ENCODE measurements at places on chromosomes 3 and 15.

DNA sequence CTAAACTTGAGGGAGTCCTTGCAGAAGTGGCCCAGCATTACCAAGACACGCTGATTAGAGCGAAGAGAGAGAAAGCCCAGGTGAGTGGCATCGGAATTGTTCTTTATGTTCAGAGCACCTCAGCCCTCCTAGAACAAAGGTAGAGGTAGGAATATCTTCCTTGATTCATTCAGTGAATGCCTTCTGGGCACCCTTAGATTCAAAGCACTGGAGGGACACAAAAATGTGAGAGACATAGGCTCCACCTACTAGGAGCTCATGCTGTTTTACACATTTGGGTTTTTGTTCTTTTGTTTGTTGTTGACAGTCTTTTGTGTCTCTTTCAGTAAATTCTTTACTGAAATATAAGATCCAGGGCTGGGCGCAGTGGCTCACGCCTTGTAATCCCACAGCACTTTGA, 68.2 kb downstream of the IQGAP1 start:
- DNase-seq, result no peak

- peak; percentile 14 for DNase-seq
These were observed 660 bp downstream of the NECTIN3 start for GRCh38 chr3:111072031-111072921.

DNA sequence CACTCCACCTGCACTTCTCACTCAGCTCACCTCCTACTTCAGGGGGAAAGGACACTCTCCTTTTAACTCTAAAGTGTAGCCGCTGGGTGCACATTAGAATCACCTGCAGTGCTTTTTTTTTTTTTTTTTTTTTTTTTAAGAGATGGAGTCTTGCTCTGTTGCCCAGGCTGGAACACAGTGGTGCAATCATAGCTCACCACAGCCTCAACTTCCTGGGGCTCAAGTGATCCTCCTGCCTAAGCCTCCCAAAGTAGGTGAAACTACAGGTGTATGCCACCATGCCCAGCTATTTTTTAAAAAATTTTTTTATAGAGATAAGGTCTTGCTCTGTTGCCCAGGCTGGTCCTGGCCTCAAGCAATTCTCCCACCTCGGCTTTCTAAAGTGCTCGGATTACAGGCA, 20.8 kb downstream of the GRAMD2A start:
- no peak for DNase-seq

GRCh38 chr3:150763841-150764483, 993 bp upstream of the SIAH2 start:
- DNase-seq, result no peak

DNA sequence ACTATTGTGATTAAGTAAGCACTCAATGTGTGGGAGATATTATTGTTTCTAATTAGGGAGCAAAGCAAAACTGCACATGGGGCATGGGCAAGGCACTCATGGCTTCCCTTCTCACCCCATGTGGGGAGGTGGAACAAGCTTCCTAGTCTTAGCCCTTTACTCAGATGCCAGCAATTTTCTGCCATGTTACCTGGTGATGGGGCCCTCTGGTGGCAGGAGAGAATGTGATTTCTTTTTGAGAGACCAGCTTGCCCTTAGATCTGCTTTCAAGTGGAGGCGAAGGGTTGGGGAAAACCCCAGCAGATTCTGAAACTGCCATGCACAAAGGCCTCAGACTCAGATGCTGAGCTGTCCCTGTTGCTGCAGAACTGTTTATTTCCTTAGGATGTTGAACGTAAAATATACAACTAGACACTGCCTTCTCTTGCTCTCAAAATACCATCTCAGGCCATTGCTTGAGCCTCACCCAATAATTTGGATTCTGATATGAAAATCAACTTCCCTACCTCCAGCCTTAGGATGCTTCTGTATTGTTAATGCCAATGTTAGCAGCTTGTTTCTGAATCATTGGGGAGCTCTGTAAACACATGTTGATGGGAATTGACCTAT, 130.2 kb upstream of the TPRG1 start:
- peak; percentile 63 for DNase-seq

- no peak for DNase-seq
These were observed 123.1 kb upstream of the STRIT1 start for GRCh38 chr3:155416500-155417118.

DNA sequence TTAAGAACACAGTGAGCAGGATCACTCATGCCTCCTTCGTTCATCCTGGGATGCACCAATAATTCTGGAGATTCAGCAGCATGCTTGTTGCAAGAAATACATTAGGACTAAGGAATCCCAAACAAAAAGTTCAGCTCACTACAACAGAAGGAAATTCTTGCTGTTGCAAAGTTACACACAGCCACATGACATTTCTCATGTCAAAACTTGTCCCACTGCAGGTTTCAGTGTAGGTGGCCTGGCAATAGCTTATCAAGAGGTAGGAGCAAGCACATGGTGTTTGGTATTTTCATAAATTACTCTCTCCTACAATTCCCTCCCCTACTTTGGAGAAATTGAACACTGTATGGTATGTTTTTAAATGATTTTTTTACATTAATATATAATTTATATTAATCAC, 399.6 kb upstream of the EPHA3 start:
- DNase-seq, result no peak

- DNase-seq, result no peak
These were observed 114.8 kb downstream of the OXNAD1 start for GRCh38 chr3:16379838-16380237.

- no peak for DNase-seq
These were observed 420.6 kb downstream of the RBMS3 start for GRCh38 chr3:29701326-29701983.

DNA sequence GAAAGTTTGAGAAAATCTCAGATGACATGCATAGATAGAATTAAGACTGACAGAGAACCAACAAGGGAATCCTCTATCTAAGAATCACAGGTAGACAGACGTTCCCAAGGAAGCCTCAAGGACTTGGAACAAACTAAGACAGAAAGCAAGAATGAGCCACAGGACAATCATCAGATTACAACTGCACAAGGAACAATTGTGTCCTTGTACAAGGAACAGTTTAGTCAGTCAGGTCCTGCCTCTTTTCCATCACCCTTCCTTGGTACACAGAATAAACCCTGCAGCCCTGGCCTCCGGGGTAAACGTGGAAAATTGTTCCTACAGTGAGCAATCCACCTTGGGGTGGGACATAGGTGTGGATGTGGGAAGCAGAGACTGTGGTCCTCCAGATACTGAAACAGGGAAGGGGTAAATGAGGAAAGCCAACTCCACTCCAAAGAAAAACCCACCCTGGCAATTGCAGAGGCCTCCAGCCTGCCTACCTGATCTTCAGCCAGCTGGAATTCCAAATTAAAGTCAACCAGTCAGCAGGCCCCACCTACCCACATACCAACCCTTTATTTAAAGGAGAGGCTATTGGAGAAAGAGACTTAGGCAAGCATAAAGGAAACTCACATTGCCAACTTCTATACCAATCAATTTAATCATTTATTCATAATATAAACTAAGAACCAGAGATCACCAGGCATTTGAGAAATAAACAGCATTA, 73.4 kb downstream of the ULK4 start:
- no peak for DNase-seq

- DNase-seq, result no peak
These were observed 36.7 kb upstream of the ZBTB38 start for GRCh38 chr3:141331377-141332318.

DNA sequence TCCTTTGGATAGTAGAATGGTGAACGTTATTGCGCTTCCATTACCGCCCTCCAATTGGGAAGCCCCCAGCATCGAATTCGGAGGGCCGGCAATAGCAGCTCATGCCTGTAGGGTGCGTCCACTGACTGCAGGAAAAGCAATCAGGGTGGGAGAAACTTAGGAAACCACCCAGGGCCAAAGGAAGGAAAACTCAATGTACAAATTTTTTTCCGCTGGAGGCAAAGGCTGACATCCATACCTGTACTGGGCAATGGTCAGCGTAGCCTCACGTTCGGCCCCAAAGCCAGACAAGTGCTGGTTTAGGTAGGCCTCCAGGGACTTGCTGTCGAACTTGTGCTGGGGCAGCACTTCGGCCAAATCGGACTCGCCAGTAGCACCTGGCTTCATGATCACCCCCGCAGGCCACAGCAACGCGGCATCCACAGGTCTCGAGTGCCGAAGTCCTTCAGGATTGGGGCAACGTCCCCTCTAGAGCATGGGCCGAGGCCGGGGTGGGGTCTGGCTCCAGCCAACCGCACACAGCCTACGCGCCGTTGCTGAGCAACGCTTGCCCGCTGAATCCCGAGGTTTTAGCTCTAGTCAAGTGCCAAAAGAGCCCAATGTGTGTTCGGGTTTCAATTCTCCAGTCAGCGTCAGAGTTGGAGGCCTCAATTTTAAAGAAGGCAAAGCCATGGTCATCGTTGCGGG, at the start of gene ACAD11:
Gene ACAD11, minus strand, starts transcription at position 445 of the 687 bp plus-strand sequence. Its CDS starts 58 bp downstream, at position 387.
- no peak for DNase-seq

DNA sequence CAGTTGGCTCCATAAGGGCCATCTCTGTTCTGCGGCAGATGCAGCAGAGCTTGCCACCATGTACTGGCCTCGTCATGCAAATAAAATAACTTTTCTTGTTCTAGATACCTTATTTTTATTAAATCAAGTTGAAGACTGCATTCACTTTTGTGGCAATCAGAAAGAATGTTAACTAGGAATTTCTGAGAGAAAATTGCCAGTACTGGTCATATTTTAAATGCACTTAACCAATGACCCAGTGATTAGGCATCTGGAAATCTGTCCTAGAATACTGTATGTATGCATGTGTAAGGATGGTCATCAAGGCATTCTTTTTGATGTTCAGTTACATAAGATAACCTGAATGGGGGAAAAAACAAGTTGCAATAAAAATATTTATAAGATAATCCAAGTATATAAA, 34.2 kb upstream of the CSPG5 start:
- no peak for DNase-seq

DNA sequence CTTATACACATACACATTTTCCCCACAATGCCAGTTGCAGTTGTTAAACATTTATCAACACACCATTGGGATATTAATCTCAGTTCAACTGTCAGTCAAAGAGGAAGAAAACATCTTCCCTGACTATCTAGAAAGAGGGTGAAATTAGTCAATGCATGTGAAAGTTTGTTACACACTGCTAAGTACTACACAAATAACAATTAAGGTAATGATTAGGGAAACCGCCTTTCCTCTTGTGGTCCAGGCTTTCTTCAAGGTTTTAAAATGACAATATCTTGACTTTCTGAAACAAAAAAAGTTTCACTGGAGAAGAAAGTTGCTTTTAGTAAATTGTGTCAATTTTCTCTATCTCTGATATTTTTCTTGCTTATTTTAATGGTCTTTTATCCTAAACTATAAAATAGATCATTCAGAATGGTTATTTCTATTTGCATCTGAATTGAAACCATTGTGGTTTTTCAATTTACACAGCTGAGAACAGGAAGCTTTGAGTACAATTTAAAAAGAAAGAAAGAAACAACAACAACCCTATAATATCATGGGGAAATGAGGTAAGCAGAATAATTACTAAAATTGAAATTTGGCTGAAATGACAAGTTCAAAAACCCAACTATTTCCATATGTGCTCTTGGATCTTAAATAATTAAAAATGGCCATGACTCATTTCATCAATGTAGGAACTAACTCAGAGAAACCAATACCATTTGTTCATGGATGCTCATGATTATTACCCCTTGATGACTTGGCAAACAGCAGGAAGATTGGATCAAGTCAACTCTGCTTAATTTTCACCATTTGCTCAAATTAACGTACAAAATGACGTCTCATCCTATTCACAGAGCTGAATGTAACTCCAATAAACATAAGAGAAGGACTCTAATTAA, 31.7 kb downstream of the GPR149 start:
- DNase-seq, result no peak

GRCh38 chr3:138137861-138138260, 5.7 kb upstream of the A4GNT start:
- DNase-seq, result no peak

GRCh38 chr3:43435706-43436105, 149.4 kb downstream of the SNRK start:
- no peak for DNase-seq

GRCh38 chr3:126266291-126266840, 86.0 kb upstream of the ALDH1L1 start:
- DNase-seq, result no peak

DNA sequence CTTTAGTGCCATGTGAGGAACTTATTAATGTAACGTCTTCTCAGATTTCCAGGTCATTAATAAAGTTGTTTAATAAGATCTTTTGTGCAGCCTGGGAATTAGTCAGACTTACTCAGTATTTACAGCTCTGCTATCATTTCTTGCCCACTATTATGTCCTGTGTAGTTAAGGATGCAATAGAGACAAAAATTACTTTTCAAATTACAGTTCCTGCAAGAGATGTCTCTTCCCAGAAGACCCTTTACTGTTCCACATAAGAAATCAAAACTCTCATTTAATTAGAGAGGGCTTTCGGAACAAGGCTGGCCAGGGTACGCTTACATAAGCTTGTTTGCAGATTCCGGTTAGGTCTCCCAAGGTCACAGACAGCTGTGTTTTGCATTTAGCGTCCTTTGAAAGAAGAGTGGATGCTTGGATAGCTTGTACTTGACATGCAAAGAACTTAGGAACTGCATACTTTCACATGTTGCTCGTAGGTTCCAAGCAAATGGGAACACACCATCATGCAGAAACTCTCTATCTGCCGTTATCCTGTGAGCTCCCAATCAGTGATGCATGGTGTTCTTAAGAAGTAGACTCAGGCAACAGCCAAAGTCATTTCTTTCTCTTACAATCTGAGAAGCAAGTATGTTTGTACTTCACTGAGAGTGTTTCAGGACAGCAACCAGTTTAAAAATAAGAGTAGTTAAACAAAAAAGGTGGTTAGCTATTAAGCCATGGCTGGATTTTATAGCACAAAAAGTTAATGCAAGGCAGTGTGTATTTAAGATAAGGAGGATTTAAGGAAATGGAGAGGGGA, 37.4 kb downstream of the FILIP1L start:
- DNase-seq, result no peak

- no peak for DNase-seq
These were observed 22.2 kb downstream of the SCN11A start for GRCh38 chr3:39029556-39029955.

- DNase-seq, result no peak
These were observed 11.0 kb downstream of the GABRA5 start for GRCh38 chr15:26877831-26878230.

- no peak for DNase-seq
These were observed 117.0 kb upstream of the ASB14 start for GRCh38 chr3:57409471-57409870.

DNA sequence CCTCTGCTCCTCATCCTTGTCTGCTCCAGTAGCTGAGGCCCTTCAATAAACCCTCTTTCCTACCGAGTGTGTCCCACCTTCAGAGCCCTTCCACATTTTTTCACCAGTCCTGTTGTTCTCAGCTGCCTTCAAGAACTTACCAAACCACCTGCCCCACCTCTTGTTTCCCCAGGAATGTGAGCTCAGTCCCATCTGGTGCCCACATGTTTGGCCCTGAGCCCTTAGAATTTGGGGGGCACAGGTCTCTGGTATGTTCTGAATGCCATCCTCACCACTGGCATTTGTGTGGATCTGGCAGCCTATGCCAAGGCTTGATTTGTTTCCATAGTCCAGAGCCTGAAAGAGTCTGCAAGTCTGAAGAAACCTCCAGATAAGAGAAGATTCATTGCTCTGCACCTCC, 315.2 kb upstream of the PPP2R3A start:
- DNase-seq, result no peak

- no peak for DNase-seq
These were observed 15.9 kb downstream of the SLC49A4 start for GRCh38 chr3:122810734-122811133.

- no peak for DNase-seq
These were observed 110.3 kb downstream of the PIK3CB start for GRCh38 chr3:138724443-138724842.
